ENCODE measurements at places on chromosomes 3 and 15.

- no peak for DNase-seq
These were observed 893.5 kb downstream of the TUSC7 start for GRCh38 chr3:117603097-117603496.

- no peak for DNase-seq
These were observed 1.7 kb downstream of the KNL1 start for GRCh38 chr15:40595773-40596172.

DNA sequence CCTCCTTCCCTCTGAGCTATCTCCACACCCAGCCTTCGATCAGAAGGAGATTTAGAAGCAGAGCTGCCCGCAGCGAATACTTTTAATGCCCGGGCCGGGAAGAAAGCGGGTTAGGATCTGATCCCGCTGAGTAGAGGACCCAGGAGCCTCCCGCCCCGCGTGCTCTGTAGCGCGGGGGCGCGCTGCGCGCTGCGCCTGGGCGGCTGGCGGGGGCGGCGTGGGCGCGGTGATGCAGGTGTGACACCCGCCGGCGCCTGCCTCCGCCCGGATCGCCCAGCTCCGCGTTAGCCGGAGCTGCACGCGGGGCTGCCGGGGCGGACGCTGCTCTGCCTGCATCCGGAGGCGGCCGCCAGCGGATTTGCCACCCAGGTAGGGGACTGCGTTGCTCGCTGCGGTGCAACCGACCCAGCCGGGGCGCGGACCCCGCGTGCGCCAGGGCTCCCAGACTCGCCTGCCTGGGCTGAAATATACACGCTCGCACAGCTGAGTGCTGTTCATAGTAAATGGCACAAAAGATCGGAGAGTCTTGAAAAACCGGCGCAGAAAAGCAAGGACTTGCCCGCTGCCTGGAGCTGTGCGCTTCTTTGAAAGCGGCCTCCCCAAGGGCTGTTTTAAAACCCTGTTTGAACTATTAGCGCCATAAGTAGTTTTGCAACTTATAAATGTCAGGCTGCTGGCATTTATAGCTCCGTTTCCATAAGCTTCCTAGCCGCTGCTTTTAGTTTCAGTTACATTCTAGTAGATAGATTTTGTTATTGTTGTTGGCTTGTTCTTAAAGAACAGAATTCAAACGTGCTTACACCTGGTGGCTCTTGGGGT, at the start of gene SV2B:
SV2B (plus strand) TSS at position 263 of the 819 bp plus-strand sequence. CDS start 126,007 bp downstream, outside the sequence.
- peak; percentile 45 for DNase-seq

GRCh38 chr15:89654301-89654761, 936 bp downstream of the KIF7 start:
- DNase-seq: no peak

DNA sequence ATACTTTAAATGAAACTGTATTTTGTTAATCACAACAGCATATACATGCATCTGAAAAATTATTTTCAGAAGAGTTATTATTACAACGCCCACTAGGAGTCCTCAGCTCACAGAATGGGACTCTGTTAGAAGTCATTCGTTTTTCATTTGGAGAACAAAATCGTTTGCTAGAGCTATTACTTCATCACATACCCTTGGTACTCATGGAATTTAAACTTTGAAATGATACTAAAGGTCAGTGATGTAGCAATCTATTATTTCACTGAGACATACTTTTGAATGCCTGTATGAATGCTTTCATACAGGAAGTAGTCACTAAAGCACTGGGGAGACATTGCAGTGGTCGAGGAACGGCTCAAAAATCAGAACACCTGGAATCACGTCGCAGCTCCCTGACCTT, 198.1 kb downstream of the MBNL1 start:
- DNase-seq: no peak

GRCh38 chr3:79514069-79514468, 253.7 kb downstream of the ROBO1 start:
- DNase-seq: no peak

- no peak for DNase-seq
These were observed 259.8 kb downstream of the FAM43A start for GRCh38 chr3:194945508-194945907.

DNA sequence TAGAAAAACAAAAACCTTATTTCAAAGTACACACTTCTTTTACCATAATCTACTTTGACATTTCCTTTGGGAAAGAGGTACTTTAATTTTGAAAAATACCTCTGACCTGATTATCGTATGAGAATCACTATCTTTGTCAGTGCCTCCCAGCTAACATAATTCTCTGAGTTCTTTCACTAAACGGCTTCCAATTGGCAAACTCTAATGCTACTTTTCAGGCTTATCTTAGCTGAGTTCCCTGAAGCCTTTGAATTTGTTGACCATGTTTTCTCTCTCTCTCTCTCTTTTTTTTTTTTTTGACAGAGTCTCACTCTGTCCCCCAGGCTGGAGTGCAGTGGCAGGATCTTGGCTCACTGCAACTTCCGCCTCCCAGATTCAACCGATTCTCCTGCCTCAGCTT, 312.8 kb downstream of the ZPLD1 start:
- DNase-seq: no peak

DNA sequence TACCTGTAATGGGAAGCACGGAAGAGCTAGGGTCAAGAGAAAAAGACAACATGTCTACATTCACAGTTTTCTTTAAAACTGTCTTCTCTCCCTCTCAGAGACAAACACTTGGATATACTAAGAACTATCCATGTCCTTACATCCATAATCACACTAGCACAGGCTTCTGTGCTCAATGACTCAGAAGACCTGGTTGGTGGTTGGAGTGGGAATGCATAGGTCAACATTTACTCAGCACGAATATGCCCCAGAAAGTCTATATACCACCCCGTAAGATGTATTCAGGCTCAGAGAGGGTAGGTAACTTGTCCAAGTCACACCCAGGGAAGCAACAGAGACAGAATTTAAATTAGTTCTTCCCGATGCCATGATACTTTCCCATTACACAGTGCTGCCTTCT, 891.1 kb downstream of the TUSC7 start:
- no peak for DNase-seq

GRCh38 chr3:178560759-178561158, 24.5 kb downstream of the KCNMB2 start:
- DNase-seq: no peak

- no peak for DNase-seq
These were observed 4.9 kb upstream of the SLC6A6 start for GRCh38 chr3:14397531-14397930.

- no peak for DNase-seq
These were observed 44.1 kb downstream of the CHST2 start for GRCh38 chr3:143163562-143164100.

- DNase-seq: peak; percentile 65
These were observed 3.2 kb downstream of the ZDHHC19 start for GRCh38 chr3:196207833-196208607.

GRCh38 chr3:110995461-110996231, 76.0 kb upstream of the NECTIN3 start:
- DNase-seq: no peak

DNA sequence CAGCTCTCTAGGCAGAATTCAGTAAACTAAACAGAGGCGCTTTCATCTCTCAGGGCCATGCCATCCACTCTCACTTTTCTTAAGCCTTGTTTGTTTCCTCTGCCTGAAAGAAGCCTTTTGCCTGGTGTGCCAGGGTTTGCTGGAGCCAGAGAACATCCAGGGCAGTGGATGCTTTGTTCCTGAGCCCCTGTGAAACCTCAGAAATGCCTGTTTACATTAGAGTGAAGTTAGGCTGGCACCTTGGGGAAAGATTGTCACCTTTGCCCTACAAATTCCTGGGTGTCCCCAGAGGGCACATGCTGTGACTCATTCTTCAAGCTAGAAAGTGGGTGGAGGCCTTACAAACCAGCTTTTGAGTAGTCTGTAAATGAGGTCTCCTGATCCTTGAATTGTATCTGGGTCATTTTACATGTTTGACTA, 10.7 kb upstream of the TRAK1 start:
- no peak for DNase-seq

- DNase-seq: no peak
These were observed 610.7 kb upstream of the GRM7 start for GRCh38 chr3:6250167-6250566.

DNA sequence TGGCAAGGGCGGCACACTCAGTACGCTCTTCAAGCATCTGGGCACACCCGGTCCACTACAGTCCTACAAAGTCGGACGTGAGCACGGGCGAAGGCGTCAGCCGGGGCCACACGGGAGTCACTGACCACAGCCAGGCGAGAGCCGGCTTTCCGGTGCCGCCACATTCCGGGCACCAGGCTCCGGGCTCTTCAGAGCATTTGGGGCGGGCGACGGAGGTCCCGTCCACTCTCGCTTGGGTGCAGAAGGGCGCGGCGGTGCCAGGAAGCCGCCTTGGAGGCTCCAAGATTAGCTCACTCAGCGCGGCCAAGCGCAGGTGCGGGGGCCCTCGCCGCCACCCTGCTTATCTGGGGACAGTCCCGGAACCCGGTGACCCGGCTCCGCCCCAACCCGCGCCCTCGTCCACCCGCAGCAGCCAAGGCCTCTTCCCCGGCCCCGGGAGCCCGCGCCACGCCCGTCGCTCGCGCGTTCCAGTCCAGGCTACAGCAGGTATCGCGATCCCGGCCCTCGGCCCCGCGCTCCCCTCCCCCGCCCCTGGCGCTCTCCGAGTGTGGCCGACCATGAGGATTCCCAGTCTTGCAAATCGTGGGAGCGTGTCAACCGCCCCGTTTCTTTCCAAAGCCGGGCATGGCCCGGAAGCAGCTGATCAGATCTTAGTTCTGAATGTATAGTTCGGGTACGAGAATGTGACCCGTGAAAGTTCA, at the start of gene ADPRH:
ADPRH (plus strand) TSS at position 127 of the 701 bp plus-strand sequence. CDS start 2,678 bp downstream, outside the sequence.
- peak; percentile 57 for DNase-seq

GRCh38 chr3:71930056-71930991, 145.4 kb upstream of the PROK2 start:
- DNase-seq: no peak

- DNase-seq: peak; percentile 40
These were observed 15.7 kb upstream of the AEN start for GRCh38 chr15:88605189-88606069.

DNA sequence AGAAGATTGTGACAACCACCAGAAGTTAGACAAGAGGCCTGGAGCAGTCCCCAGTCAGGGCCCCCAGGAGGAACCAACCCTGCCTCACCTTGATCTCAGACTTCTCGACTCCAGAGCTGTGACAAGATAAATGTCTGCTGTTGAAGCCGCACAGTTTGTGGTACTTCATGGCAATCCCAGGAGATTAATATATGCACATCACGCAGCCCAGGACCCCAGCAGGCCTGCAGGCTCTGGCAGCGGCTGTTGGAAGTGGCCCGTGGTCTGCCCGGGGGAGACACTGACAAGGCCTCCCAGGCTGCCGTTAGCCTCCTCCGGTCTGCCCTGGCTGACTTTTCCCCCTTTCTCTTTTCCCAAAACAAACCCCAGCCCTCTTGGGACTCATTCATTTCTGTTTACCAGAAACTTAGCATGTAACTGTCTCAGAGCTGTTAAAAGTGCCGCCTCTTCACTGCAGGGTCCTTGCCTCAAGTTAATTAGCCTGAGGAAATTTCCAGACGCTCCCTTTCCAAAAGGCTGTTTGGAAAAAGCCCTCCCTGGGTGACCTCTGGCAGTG, 183.5 kb upstream of the LYSMD4 start:
- DNase-seq: no peak

DNA sequence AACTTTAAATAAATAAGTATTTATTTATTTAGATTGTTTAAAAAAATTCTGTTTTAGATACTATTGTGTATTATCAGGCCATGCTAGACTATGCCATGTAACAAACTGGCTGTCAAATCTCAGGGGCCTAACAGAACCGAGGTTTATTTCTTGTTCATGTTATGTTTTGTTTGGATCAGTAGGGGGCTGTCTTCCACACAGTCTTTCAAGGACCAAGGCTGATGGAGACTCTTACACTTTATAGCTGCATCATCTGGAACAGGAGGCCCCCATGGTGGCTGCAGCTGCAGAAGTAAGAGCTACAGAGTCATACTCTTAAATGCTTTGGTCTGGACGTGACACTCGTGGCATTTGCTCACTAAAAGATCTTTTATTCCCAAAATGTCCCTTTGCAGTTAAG, 33.0 kb upstream of the ARL14 start:
- DNase-seq: no peak

DNA sequence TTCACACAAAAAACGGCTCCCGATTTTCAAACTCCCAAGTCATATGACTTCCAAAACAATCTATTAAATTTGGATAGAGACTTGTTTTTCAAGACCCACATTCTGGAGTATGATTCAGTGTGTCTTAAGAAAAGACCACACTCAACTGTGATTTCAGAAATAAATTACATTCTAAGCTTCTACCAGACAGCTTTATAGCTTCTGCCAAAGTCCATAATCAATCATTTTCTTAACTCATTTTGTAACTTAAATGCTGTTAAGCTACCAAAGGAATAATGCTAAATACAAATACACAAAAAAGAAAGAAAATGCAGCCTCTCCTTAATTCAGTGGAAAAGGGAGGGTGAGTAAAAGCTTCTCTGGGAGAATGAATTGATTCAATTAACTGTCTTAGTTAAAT, 192.3 kb upstream of the P2RY1 start:
- DNase-seq: no peak

- DNase-seq: no peak
These were observed 65.4 kb downstream of the RPN1 start for GRCh38 chr3:128585189-128585588.

DNA sequence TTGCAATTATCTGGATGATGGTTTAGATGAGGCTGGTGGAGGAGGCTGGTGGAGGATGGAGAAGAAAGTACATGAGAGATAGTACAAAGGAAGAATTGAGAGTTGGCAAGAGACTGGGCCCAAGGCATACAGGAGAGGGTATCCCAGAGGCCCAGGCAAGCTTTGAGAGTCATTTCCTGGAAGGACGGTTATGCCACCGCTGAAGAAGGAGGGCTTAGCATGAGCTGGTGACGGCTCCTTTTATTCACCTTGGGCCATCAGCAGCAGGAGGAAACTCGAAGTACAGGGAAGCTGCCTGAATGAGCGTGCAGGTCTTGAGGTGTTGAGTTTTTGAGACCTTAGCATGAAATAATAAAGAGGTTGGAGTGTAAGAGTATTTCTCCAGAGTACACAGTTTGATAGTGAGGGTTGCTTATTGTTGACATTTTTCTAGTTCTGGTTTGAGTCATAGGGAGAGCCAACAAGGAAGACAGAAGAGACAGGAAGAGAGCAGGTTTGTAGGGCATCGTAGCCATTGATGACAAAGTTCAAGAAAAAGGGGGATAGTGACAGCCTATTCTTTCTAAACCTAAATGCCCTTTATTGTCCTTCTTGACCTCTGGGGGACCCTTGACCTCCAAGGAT, 13.8 kb downstream of the THSD4 start:
- no peak for DNase-seq

- DNase-seq: no peak
These were observed 44.0 kb downstream of the CHSY1 start for GRCh38 chr15:101207867-101208288.

- no peak for DNase-seq
These were observed 602.4 kb upstream of the MDFIC2 start for GRCh38 chr3:70914862-70915261.
